ENCODE measurements at places on chromosomes 4 and X. TPM values are rescaled to one million over a fixed set of nuclear protein-coding genes. Genes with fewer than 3 reads are reported as not detected.

GRCh38 chr4:99436976-99437722 is 2.0 kb upstream of the ADH7 start:
- peak; percentile 35 for DNase-seq

DNA sequence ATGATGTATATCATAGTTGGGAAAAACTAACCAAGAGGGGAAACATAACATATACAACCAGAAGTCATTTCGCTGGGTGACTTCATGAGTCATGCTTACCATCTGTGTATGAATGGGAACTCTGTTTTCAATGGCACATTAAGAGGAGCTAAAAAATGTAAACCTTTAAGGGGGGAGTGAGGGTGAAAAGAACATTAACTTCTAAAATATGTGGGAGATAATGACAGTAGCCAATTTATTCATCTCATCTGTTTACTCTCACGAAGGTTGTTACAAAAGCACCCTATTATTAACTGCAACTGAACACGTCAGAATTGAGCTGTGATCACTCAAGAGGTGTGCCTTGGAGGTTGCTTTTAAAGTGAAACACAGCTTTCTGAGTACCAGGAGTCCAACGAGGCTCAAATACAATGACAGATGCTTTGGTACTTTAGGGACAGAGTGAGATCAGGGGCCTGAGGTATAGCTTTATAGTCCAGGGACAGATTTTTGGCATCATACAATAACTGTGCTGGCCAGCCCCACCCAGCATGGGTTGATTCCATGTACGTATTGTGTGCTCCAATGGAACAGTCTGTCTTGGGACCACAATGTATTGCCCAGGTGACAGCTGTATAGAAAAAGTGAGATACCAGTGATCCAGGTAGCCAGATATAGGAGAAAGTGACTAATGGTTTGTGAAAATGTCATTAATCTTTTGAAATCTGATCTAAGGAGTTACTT is 107.3 kb downstream of the AMMECR1 start:
- peak; percentile 73 for DNase-seq

DNA sequence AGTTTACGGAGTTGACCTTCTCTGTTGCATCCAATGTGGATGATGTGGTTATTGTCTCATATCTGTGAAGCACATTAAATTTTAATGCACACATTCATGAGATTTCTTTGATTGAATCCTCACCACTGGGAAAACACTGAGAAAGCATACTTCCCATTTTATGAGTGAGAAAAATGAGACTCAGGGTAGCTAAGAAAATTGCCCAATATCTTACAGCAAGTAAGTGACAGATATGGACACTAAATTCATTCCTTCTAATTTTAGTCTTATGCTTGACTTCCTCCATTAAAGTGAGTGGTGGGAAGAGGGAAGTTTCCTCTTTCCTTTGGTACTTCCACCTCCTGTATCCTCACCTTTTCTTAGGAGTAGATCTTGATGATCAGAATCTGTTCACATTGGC is 504.8 kb upstream of the BOD1L1 start:
- DNase-seq: no peak

- no peak for DNase-seq
These were observed 68.4 kb downstream of the MAOB start for GRCh38 chrX:43813898-43814297.

- DNase-seq: peak; percentile 68
These were observed 130.8 kb downstream of the ENOX2 start for GRCh38 chrX:130772105-130772775.

DNA sequence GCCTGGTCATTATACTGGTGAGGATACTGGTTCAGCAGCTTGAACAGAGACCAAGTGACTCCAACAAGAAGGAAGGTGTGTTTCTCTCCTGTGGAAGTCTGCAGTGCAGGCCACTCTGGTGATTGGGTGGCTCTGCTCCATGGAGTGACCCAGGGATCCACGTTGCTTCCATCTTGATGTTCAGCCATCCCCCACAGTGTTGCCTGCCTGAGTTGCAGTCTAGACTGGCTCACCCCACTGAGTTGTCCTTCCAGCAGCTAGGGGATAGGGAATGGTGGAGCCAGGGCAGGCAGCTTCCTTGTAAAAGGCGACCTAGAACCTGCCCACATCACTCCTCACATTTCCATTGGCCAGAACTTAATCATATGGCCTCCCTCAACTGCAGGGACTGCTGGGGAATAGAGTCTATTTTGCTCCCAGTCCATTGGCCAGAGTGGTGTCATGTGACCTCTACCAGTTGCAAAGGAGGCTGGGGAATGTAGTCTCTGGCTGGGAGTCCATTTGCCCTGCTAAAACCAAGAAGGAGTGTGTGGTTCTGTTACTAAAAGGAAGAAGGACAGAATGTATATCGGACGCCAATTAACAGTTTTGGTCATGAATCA is 8.0 kb downstream of the MAN2B2 start:
- DNase-seq: peak; percentile 33

The ATP8A1 gene
- 1.4 TPM for total RNA-seq

The YIPF6 gene
- total RNA-seq: 35.6 TPM

GRCh38 chr4:88318751-88319350 is 34.5 kb upstream of the PPM1K start:
- DNase-seq: peak; percentile 75

DNA sequence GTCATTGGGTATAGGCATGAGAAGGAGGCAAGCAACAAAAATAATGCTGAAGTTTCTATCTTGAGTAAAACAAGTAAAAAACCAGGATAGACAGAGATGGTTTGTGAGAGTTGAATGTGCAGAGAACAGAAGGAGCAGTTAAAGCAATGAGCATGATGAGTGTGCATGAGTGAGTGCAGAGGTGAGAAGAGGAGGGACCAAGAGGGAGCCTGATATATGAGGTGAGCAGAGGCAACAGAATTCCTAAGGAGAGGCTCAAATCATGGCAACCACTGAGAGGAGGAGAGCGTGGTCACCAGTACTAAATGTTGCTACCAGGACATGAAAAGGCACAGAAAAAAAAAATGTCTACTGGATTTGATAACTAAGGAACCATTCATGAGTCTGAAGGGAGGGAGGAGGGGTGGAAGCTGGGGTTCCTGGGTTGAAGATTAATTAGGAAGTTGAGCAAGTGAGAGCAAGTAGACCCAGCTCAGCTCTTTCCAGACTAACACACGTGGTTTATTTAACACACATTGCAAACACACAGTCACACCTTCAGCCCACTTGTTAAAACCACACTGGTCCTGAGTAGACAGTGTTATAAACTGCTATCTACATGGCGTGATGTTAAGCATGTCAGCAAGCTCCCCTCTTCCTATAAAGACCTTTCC is 69.0 kb upstream of the IQCM start:
- DNase-seq: peak; percentile 41

GRCh38 chr4:78155616-78156105 is 98.5 kb downstream of the FRAS1 start:
- DNase-seq: no peak

DNA sequence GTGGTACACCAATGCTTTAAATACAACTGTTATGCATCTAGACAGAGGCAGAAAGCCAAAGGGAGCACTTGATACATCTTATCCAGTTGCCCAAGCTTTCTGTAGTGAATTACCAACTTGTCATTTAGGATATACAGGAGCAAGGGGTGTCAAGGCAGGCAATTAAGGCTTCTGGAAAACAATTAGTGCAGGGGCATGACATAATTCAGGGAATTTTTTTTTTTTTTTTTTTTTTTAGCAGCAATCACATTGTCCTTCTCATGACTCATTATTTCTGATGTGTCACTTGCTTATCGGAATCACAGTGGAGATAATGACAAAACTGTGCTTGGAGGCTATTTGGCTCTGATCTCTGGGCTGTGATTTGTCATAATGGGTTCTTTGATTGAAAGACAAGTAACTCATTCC is 259.5 kb downstream of the ARHGAP24 start:
- peak; percentile 55 for DNase-seq

GRCh38 chrX:66882101-66882500 is 243.2 kb upstream of the EDA2R start:
- no peak for DNase-seq

DNA sequence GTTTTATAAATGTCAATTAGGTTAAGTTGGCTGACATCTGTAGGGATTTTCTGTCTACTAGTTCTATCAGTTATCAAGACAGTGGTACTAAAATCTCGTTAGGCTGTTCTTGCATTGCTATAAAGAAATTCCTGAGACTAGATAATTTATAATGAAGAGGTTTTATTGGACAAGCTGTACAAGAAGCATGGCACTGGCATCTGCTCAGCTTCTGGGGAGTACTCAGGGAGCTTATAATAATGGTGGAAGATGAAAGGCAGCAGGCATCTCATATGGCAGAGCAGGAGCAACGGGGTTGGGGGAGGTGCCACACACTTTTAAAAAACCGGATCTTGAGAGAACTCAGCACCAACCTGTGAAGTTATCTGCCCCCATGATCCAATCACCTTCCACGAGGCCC is 28.2 kb downstream of the CHIC2 start:
- DNase-seq: no peak

DNA sequence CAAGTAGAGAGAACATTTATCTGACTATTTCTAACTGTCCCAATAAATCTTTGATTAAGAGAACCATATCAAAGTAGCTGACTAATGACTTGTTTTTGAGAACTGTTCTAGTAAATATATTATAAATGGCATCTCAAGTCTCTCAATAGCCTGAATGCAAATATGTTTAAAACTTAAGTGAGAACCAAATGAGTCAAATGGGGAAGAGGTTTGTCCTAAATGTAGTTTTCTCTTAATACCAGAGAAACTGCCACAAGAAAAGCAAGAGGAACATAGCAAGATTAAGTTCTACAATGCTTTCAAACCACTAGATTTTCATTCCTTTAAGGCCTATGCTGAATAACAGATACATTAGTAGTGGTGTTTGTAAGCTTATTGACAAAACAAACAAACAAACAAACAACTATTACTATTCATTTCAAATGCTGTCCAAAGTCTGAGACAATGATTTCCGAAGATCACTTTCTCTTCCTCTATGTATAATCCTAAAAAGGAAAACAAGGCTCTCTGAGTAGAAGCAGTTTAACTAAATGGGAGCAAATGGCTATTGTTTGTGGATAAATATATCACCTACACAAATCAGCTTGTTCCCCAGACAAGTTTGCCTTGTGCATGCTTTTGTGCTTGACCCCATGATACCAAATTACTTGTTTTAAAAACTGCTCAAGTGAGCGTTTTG is 408.4 kb upstream of the EMCN start:
- no peak for DNase-seq

- DNase-seq: no peak
These were observed 19.8 kb upstream of the SGMS2 start for GRCh38 chr4:107804956-107805355.

The YIPF7 gene
- not detected for total RNA-seq

The FHDC1 gene
- 0.53 TPM for total RNA-seq

GRCh38 chr4:24211856-24212255 is 322.0 kb upstream of the PPARGC1A start:
- peak; percentile 60 for DNase-seq

The UCP1 gene
- not detected for total RNA-seq

- no peak for DNase-seq
These were observed 22.4 kb upstream of the IL21 start for GRCh38 chr4:122643257-122643656.

The MAMLD1 gene
- total RNA-seq: under 0.01 TPM

The CENPVL1 gene
- not detected for total RNA-seq

GRCh38 chrX:11438767-11439166 is 145.6 kb downstream of the AMELX start:
- no peak for DNase-seq

DNA sequence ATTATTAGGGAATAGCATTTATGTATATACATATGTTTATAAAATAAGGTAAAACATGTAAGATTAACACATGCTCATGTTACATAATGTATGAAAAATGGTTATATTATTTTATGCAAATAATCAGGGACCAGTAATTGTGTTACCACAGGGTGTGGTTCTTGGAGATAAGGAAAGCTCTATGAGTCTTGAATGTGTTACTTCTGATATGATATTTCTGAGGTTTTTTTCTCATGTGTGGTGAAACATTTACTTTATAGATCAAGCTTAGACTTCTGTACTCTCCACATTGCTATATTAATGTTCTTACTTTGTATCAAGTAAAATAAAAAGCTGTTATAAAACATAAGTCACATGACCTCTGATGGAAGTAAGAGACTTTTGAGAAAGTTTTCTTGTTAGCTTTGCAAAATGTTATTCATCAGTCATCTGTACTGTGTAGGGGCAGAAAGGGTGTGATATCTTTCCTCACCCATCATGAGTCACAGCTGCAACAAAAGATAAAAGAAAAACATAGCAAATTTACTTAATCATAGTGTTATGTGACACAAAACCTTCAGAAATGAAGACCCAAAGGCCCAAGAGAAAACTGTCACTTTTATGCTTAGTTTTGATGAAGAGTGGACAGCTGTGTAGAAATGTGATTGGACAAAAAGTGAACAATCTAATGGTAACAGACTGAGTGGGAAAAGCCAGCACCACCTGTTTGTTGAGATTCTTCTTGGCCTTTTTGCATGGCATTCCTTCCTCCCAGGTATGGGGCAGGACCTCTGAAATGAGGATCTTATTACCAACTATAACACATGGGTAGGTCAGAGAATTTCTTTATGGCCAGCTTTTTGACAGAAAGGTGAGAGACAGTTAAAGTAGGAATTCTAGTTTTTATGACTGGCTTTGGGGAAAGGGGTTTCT is 632.3 kb downstream of the PDHA2 start:
- DNase-seq: peak; percentile 41

The FGG gene
- 0.38 TPM for total RNA-seq

- peak; percentile 10 for DNase-seq
These were observed 351 bp upstream of the SLC30A9 start for GRCh38 chr4:41989994-41990364.

GRCh38 chrX:134793978-134794377 is 135.7 kb upstream of the PLAC1 start:
- no peak for DNase-seq

- no peak for DNase-seq
These were observed 854 bp downstream of the RNF113A start for GRCh38 chrX:119870626-119871131.

The LDB2 gene
- total RNA-seq: not detected

DNA sequence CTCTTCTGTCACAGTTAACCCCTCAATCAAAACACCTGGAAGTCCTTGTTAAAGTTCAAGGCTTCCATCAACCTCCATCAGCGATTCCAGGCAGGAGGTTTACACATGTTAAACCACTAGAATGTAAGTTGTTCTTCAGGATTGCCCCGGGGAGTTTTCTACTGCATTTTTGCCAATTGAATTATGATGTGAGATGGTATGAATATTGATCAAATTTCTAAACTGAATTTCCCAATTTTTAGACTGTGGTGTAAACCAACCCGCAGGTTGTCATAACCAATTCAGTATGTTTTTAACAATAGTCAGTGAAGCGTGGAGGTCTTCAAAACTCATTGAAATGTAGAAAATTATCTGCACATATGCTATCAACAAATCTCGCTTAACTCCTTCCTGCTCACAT is 21.2 kb upstream of the TENM3 start:
- no peak for DNase-seq

The PDLIM3 gene
- total RNA-seq: 1.6 TPM

Data from bronchial epithelial cell (primary cell).